ENCODE measurements at places on chromosomes 3 and 15.

DNA sequence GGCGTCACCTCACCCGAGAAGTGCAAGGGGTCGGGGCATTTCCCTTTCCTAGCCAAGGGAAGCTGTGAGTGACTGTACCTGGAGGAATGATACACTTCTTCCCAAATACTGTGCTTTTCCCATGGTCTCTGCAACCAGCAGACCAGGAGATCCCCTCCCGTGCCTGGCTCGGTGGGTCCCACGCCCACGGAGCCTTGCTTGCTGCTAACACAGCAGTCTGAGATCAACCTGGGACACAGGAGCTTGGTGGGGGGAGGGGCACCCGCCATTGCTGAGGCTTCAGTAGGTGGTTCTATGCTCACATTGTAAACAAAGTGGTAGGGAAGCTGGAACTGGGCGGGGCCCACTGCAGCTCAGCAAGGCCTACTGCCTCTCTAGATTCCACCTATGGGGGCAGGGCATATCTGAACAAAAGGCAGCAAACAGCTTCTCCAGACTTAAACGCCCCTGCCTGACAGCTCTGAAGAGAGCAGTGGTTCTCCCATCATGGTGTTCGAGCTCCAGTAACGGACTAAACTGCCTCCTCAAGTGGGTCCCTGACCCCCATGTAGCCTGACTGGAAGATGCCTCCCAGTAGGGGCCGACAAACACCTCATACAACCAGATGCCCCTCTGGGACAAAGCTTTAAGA lies 31.4 kb upstream of the ABHD5 start:
- DNase-seq: no peak

DNA sequence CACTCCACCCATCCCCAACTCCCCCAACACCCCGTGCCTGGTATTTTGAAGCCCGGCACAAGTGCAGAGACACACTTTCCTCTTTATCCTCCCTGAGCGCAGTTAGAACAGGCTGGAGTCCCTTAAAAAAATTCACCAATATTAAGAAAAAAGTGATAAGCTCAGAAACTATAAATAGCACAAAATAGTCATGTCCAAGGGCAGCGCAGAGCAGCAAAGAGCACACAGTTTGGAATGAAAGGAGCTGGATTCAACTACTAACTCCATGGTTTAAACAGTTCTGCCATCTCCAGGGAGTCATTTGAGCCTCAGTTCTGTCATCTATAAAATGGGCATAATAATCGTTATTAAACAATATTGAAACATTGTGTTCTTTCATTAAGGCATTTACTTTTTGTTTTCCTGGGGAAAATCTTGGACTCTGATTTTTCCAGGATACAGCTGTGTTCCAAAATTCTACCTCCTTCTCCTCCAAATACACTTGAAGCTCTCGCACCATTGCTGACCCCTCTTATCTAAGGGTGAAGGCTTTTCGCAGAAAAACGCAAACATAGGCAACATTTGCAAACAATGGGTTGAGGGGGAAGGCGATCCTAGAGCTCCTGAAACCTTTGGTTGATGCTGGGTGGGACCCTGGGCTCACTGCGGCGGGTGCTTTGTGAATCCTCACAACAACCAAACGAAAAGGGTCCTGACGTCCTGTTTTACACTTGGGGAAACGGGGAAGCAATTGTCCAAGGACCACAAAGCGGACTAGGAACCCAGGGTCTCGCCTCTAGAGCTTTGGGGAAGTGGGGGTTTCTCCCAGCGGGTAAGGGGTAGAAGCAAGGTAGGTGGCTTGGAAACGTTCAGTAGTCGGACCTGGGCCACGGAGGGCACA lies 41.8 kb downstream of the EPHB3 start:
- no peak for DNase-seq

- no peak for DNase-seq
Observed at GRCh38 chr15:45866616-45867015, 231.8 kb downstream of the SQOR start.

GRCh38 chr15:78057803-78058202 lies 19.7 kb downstream of the TBC1D2B start:
- no peak for DNase-seq

- DNase-seq: no peak
Observed at GRCh38 chr3:146249921-146250320, 984 bp downstream of the PLSCR4 start.

DNA sequence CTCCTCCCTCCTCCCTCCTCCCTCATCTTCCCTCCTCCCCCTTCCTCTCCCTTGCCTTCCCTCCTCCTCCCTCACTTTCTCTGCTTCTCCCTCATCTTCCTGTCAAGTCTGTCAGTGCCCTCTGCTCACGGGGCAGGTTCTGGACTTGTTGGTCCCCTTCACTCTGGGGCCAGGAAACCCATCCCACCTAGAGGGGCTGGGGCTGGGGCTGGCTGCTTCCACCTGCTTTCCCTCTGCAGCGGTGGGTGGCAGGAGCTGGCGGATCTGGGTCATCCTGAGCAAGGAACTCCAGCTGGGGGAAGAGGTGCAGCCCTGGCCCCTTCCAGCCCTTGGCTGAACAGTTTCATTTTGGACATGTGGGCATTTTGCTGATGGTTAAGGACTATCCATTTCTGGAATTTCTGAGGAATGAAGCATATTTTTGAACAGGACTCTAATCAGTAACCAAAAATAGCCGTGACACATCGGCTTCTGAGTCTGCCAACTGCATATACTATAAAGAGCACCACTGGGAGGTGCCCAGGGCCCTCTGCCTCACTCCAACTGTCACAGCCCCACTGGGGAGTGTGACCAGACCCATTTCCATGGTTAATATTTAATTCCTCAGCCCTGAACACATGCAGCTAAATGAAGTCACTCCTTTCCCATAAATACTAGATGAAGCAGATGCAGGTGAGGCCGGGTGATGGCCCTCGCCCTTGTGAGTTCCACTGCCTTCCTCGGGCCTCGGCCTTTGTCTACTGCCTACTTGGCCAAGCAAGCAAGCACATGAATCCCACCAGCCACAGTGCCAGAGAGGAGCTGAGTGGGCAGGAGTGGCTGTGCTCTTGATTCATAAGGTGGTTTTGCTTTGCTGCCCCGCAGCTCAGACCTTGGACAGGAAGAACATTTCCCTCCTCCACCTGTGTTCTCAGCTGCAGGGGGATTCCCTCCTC lies 39.8 kb downstream of the CHDH start:
- DNase-seq: no peak

- DNase-seq: no peak
Observed at GRCh38 chr3:111971533-111972130, 7.2 kb upstream of the ABHD10 start.
